Stimulated activated CD8-positive, alpha-beta memory T cell treated with anti-CD3 and anti-CD28 coated beads, Interleukin-15, amount 100 ng/mL, for 48 hours (primary cell): ENCODE measurements at places on chromosomes 5 and 9.

DNA sequence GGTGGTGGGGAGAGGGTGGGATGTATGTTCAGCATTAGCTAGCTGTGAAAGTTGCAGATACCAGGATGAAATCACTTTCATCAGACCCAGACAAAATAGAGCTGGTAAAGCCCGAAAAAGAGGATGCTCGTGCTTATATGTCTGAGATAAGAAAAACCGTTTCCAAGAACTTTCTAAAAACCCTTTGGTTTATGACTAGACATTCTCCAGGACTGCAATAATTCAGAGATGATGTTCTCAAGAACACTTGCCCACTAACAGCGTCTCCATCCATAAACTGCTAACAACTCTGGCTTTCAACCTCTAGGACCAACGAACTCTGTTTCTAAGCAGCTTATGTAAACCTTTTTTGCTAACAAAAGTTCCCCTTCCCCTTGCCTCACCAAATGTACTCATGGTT lies 8.4 kb upstream of the AMACR start:
- DNase-seq, result no peak

GRCh38 chr9:792331-793260 lies 48.9 kb upstream of the DMRT1 start:
- DNase-seq, result no peak

- DNase-seq, result no peak
These were observed 115.3 kb downstream of the FANCC start for GRCh38 chr9:95202076-95202681.

DNA sequence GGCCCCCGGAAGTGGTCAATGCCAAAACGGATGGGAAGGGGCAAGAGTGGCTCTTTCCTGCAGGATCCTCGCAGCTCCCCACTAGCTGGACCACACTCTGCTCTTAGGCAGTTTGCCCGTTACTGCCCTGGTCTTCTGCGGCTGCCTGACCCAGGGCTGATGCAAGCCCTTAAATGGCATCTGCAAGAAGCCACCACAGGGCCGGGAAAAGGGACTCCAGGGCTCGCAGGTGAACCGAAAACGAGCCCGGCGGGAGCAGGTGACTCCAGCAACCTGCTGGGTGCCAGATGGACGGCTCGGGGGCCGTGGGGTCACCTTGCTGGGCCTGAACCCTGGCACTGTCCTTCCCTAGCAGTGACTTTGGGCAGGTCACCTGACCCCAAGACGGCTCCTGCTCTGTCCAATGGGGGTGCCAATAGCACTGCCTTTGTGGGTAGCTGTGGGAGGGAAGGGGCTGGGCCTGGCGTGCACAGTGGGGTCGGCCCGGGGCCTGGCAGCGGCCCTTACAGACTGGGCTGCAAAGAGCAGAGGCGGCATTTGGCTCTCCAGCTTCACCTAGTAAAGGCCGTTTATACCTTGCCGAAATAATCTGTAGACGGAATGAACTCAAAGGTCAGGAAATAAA lies 1.3 kb downstream of the TMEM250 start:
- no peak for DNase-seq

DNA sequence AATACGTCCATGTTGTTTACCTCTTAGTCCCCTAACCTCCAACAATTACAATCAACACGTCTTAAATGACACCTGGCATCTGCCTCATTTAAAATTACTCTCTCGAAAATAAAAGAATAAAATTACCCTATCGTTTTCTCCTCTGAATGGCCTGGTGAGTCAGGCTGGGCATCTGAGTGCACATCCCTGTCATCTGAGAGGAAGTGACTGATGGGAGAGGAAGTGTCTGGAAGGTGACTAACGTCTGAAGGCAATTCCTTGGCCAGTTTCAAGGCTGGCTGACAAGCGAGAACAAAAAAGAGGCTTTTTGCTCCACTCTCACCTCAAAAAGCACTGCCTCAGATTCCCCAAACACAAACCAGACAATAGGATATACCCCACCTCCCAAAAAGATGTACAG lies 57.7 kb downstream of the MAPKAP1 start:
- DNase-seq, result peak; percentile 21

- DNase-seq, result no peak
These were observed 18.1 kb downstream of the GSN start for GRCh38 chr9:121285835-121286687.

DNA sequence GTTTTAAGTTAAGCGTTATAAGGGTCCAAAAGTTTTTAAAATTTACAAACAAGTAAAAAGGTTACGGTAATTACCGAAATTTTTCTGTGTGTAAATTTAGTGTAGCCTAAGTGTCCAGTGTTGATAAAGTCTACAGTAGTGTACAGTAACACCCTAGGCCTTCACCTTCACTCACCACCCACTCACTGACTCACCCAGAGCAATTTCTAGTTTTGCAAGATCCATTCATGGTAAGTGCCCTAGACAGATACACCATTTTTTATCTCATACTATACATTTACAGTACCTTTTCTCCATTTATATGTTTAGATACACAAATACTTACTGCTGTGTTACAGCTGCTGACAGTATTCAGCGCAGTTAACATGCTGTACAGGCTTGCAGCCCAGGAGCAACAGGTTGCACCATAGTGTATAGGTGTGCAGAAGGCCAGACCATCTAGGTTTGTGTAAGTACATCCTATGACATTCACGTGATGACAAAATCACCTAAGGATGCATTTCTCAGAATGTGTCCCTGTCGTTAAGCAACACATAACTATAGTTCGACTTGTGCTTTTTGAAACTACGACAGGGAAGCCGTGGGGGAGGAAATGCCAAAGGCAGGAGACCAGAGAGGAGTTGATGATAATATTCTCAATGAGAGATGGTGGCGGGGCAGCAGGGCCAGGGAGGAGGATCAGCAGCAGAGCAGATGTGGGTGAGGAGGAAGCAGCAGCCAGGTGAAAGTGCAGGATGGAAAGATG lies 48.6 kb downstream of the PSMB7 start:
- DNase-seq, result no peak

DNA sequence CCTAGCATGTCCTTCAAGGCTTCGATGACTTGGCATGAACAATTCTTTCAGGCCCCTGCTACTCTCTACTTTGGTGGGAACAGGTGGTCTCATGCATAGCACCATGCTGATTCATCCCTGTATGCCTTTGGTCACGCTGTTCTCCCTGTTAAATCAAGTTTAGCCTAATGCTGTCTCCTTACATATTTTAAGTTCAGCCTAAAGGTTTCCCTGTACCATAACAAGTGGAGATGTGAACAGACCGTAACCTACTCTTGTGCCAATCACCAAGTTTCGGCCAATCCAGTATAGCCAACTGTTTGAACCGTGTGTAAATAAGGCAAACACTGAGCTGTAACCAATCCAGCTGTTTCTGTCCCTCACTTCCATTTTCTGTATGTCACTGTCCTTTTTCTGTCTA lies 8.0 kb downstream of the GAS1 start:
- no peak for DNase-seq

DNA sequence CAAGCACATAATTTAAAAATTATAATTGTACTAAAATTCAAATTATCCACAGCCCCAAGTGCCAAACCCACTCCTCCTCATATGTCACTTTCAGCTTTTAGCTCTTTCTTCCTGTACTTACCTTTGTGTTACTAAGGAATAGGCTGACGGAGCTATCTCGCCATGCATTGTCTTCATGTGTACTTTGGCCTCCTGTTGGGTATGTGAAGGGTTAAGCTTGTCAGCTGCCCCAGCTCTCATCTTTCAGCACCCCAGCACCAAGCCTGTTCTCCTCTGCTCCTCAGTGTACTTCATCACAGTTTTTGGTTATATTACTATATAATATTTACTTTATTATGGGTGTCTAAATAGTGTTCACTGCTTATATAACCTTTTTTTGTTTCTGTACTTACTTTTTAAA lies 46.2 kb downstream of the OSTF1 start:
- DNase-seq, result no peak

- DNase-seq, result no peak
These were observed 165.4 kb downstream of the AUH start for GRCh38 chr9:91196103-91196950.

DNA sequence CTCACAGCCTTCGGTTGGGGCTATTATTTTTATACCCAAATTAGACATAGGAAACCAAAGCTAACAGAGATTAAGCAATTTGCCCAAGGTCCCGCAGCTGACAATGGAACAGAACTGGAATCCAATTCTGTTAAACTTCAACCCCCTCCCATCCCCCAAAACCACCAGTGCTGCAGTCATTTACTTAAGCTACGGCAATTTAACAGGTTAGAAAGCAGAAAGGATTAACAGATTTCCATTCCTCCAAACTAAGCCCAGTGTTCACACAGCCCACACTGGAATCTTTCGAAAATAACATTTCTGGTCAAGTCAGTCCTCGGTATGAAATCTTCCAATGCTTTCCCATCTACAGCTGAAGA lies 1023.1 kb upstream of the DMAC1 start:
- no peak for DNase-seq

DNA sequence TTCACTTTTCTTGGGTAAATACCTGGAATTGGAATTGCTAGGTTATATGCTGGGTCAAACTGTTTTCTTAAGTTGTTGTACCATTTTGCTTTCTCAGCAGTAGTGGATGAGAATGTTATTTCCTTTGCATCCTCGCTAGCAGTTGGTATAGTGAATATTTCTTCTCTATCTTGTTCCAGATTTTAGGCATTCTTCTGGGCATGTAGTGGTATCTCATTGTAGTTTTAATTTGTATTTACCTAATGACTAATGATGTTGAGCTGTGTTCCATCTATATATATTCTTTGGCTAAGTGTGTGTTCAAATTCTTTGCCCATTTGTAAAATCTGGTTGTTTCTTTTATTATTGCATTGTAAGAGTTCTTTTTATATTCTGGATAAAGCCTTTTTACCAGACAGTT lies 333.3 kb downstream of the MAT2B start:
- DNase-seq, result no peak

DNA sequence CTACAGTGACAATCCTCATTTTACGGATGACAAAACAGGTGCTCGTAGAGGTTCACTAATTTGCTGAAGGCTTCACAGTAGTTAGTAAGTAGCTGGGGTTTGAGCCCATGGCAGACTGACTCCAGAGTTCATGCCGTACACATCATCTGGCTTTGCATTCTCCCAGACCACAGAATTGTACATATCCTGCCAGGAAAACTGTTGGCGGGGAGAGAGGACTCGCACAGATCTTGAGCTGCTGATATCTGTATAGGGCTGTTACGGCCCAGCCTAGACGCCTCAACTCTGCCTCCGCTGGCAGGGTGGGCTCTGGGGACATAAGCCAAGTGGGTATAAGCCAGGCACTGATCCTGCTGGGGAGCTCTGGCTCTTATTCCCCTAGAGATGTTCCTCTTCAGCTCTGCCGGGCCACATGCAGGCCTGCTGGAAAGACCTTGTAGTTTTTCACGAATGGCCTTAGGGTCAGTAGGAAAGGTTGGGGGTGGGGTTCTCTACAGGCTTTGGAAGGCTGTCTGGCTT lies 16.3 kb downstream of the LARP1 start:
- no peak for DNase-seq

- no peak for DNase-seq
These were observed 59.2 kb upstream of the TRAF1 start for GRCh38 chr9:120985819-120986222.

DNA sequence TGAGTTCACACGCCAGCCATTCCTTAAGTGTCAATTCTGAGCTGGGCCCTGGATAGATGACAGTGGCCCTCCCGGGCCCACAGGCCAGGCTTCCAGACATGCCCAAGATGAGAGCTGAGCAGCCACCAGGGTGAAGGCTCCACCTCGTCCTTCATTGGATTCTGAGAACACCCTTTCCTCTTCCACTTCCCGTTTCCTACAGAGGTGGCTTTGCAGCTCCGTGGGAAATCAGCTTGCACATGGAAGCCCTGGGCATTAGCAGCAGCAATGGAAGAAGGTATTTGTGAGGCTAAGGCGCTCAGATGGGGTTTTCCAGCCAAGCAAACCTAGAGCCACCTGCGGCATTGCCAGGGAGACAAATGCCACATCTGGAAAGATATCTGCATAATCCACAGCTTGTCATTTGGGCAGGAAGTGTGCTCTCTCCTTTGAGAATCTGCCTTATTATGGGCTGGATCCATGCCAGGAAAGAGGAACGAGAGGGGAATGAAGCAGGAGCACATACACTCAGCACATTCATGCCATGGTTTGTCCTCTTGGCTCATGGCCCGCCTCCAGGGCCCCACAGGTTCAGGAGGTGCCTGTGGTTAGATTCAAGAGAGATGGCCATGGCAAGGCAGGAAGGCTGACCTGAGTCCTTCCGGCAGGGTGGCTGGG lies 34.1 kb downstream of the CFAP77 start:
- no peak for DNase-seq

- no peak for DNase-seq
These were observed 7.7 kb downstream of the PFN3 start for GRCh38 chr5:177392765-177393164.

GRCh38 chr5:56837381-56837780 lies 22.0 kb downstream of the MAP3K1 start:
- no peak for DNase-seq

- no peak for DNase-seq
These were observed 100.8 kb downstream of the CTNND2 start for GRCh38 chr5:11803436-11803835.

- DNase-seq, result no peak
These were observed 95.0 kb downstream of the NR6A1 start for GRCh38 chr9:124676159-124676551.

GRCh38 chr5:108271127-108271526 lies 110.8 kb downstream of the FBXL17 start:
- no peak for DNase-seq

DNA sequence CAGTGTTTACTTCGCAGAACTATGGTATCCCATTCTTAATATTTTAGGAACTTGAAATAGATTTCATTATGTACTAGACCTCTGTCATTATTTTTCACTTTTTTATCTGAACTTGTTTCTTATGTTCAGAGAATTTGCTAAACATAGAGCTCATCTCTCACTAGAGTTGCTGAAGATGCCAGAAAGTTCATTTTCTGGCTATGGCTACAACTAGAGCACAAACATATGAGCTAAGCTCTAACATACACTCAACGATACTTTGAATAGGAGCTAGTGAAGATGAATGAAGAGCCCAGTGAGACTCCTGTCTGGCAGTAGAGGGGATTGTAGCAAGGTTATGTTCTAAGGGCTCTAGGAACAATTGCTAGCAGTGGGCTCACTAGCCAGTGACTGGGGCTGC lies 582.2 kb downstream of the KIF4B start:
- DNase-seq, result no peak

GRCh38 chr5:35012796-35013195 lies 35.0 kb downstream of the AGXT2 start:
- no peak for DNase-seq

- DNase-seq, result no peak
These were observed 11.2 kb downstream of the PLAA start for GRCh38 chr9:26935847-26936246.

GRCh38 chr5:34530637-34531036 lies 125.5 kb upstream of the RAI14 start:
- no peak for DNase-seq

- no peak for DNase-seq
These were observed 4.2 kb upstream of the BSPRY start for GRCh38 chr9:113345190-113345589.
